Cortex of kidney (tissue), 1 donor: ENCODE measurements at places on chromosomes 6 and 20.

- DNase-seq, result no peak
Measured at GRCh38 chr6:18389479-18389878, 2.3 kb downstream of the RNF144B start.

GRCh38 chr6:128696691-128697689 is 176.6 kb upstream of the PTPRK start:
- DNase-seq, result no peak

DNA sequence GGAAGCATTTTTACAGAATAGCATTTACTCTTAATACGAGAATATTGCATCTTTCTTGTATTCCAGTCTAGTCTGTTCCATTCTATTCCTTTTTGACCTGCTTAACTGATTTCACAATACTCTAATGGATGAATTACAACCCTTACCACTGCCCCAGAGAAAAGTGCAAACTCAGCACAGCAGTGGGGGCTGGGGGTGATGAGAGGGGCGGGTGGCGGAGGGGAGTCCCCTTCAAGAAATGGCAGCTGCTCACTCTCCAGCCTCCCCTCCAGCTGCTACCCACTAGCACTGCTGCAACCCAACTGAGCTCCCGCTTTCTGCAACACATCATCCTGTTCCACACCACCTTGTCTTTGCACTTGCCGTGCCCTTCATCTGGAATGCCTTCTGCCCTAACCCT is 30.1 kb downstream of the PIM1 start:
- DNase-seq, result no peak

DNA sequence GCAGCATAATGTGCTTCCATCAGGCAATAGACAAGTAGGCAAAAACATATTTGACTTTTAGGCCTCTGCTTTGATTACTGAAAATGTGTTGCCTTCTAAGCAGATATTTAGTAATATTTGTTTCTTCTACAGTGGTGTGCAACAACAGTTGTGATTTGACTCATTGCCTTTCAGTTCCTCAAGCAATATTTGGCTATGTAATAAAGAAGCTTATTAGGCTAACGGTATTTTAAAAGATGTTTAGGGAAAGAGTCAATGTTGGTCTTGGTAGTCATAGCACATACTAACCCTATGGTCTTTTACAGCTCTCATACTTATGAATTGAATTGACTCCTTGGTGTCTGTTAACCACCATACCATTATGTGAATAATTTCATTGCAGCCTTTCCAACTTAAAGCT is 124.1 kb downstream of the GRIK2 start:
- DNase-seq, result no peak

DNA sequence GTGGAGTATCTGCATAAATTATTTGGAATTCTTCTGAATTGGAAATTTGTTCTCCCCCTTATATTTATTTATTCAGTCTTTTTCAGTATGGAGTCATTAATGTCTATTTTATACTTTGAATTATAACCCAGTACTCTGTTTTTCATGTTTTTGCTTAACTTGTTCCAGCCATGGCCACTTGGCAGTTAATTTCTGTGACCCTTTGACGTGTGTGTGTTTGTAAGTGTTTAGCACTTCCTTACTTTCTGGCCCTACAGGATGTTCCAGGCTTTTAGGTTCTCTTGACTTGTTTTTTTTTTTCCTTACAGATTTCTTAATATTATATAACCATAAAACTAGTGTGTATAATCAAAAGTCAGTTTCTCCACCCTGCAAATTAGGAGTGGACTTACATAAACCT is 24.1 kb downstream of the ENPP1 start:
- DNase-seq, result no peak

GRCh38 chr6:150276937-150277742 is 91.7 kb upstream of the IYD start:
- DNase-seq, result no peak

DNA sequence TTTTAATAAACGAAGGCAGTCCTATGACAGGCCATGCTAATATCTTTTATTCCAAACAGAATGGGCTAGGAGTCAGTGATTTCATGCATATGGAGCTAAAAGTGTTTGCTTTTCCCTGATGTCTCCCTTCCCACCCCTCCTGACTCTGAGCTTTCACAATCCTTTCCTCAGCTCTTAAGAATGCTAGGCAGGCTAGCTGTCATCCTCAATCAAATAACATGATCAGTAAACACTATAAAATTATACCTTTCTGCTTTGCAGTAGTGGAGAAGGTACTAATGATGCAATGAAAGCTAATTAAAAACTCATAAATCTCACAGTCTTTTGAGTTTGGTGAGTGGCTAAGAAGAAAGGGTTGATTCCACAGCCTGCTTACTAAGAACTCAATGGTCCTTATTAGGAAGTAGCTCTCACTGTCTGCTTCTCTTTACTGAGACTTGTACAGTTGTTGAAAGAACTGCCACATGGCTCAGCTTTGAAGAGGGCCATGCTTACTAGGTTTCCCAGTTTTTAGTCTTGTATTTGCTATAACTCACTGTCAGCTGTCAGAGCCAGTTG is 250.9 kb upstream of the JAG1 start:
- DNase-seq, result no peak

DNA sequence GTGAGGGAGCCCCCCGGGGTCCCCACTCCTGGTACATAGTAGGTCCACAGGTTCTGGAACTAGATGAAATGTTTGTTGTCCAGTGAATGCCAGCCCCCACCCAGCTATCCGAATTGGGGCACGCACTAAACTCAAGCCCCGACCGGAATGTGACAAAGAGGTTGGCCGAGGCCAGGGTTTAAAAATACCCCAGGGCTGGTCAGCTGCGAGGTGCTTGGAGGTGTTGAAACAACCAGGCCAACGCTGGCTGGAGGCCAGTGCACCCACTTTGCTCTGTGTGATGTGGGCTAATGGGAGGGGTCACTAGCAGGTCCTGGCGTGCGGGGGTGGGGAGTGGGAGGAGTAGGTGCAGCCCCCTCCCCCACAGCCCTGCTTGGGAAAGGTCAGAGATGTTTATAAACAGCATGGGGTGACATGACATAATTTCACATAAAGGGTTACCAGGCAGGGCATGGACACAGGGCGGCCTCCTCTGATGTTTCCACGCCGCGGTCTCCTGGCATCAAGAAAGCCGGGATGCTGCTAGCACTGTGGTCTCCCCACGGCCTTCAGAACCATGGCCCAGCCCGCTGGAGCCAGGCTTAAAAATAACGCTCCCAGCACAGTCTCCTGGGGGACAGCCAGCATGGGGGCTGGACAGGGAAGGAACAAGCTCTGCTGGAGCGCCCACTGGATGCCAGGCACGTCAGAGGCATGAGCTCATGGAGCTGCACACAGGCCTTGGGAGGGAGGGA is 111.2 kb upstream of the PTPN1 start:
- DNase-seq, result no peak

DNA sequence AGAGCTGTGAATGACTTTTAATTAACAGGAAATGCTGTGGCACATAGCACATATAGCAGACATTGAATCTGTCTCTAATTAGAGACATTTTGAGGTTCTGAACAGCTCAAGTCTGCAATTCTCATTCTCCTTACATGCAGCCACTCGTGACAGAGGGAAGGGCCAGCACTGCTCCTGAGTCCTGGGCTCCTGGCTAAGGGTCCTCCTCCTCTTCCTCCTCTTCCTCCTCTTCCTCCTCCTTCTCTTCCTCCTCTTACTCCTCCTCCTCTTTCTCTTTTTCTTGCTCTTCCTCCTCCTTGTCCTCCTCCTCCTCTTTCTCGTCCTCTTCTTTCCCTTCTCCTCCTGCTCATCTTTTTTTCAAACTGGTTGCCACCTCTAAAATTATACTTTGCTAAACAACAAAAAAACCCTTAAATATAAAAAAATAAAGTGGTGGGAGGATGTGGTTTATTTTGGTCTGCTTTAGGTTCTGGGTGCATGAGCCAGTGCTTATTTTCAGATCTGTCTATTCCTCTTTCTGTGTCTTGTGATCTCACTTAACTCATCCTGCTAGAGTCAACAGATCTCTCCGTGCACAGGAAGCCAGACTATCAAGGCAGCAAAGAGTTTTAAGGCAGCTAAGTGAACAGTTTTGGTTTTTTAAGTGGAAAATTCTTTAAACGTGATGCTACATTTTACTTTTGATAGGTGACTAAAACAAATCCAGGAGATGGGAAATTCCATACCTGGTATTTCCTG is 159.3 kb downstream of the CD83 start:
- no peak for DNase-seq

DNA sequence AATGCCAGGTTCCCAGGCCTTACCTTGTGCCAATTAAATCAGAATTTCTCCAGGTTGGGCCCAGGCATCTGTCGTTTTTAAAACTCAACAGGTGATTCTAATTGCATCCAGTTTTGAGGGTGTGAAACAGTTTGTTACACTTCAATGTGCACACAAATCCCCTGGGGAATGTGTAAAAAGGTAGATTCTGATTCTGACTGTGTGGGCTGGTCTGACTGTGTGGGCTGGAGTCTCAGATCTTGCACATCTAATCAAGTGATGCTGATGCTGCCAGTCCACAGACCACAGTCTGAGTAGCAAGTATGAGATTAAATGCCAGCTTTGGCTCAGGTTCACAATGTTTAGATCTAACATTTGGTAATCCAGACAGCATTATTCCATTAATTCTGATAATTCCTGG is 12.5 kb upstream of the ETV7 start:
- no peak for DNase-seq

DNA sequence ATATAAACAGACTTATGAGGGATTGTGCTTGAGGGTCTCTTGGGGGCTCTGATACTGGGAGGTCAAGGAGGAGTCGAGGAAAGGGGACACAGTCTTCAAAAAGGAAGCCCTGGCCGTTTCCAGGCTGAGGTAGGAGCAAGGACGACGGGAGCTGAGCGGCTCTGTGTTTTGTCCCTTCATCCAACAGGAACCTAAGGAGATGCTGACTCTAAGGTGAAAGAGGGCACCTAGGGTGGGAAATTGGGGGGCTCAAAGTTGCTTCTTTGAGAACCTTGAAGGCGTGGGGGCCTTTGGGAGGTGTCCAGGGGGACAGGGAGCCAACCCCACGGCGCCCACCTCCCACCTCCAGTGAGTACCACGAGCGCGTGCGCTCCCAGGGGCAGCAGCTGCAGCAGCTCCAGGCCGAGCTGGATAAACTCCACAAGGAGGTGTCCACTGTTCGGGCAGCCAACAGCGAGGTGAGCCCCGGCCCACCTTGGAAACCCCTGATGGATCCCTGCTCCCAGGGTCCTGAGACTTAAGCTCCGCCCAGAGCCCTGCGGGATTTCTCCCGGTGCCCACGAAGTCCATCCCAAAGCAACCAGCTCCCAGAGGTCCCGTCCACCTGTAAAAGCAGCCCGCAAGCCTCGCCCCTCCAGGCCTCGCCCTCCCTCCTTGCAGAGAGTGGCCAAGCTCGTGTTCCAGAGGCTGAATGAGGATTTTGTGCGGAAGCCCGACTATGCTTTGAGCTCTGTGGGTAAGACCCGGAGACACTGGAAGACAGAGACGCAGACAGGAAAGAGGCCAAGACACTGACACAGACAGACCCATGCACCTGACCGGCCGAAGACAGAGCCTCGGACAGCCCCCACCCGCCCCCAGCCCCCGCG is 2.9 kb downstream of the SPAG4 start:
- no peak for DNase-seq
